ENCODE measurements at places on chromosomes 2 and 18. TPM values are rescaled to one million over a fixed set of nuclear protein-coding genes. Genes with fewer than 3 reads are reported as not detected.

Gene CHRNG
- polyA plus RNA-seq = not detected

Gene MREG
- 5.8 TPM for polyA plus RNA-seq

Gene DOK6
- polyA plus RNA-seq = 7.4 TPM

Gene MPV17
- polyA plus RNA-seq = 79.6 TPM

Gene MLPH
- polyA plus RNA-seq = not detected

Gene RBMS1
- 8.4 TPM for polyA plus RNA-seq

Gene GCKR
- polyA plus RNA-seq = 2.5 TPM

Gene SERPINB11
- polyA plus RNA-seq = not detected

Gene TMEM17
- polyA plus RNA-seq = 7.1 TPM

Gene RTP5
- polyA plus RNA-seq = 1.2 TPM

Gene IL1F10
- not detected for polyA plus RNA-seq

Gene RIT2
- 1.1 TPM for polyA plus RNA-seq

Gene SULT1C4
- not detected for polyA plus RNA-seq

Gene SLC35G4
- polyA plus RNA-seq = not detected

Gene ERCC3
- polyA plus RNA-seq = 112 TPM

Gene ADRA2B
- not detected for polyA plus RNA-seq

Gene NAB1
- 49.8 TPM for polyA plus RNA-seq

Gene EVA1A
- not detected for polyA plus RNA-seq

Gene PDCD1
- polyA plus RNA-seq = not detected

Gene CCDC74A
- 34.4 TPM for polyA plus RNA-seq

Gene AMER3
- 19.2 TPM for polyA plus RNA-seq

Gene TACR1
- polyA plus RNA-seq = 0.78 TPM

Gene STPG4
- polyA plus RNA-seq = not detected

Gene NTSR2
- not detected for polyA plus RNA-seq

Gene FMNL2
- polyA plus RNA-seq = 86.5 TPM

Gene HES6
- 236 TPM for polyA plus RNA-seq

Gene ZRANB3
- polyA plus RNA-seq = 3.5 TPM

Gene PROKR1
- 0.06 TPM for polyA plus RNA-seq

Gene SLC5A7
- polyA plus RNA-seq = not detected

Gene LIMS4
- polyA plus RNA-seq = 0.46 TPM

Gene CIB4
- polyA plus RNA-seq = not detected

All from neural cell (in vitro differentiated cells).